ENCODE measurements at places on chromosomes 1 and 21.
A peak's percentile ranks its signal among the peaks of the same experiment; 100 is the strongest.

- DNase-seq = no peak
Measured at GRCh38 chr1:172163498-172164215, 256.8 kb upstream of the C1orf105 start.

DNA sequence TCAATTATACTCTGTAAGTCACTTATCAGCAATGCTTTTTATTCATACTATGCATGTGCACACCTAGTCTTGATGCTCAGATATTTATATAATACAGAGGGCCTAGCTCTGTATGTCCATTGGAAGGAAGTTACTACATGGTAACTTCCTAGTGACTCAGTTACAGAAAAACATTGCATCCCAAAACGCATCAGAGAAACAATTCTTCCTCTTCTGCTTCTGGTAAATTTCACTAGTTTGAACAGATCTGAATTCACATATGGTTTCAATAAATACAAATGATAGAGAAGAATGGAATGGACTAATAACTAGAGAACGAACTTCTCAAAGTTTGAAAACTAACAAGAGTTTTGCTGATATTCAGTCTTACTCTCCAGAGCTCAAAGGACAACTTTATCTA is 811.3 kb upstream of the ADGRL2 start:
- DNase-seq = peak; percentile 42

- no peak for DNase-seq
Measured at GRCh38 chr21:44870748-44871495, 2.6 kb downstream of the PTTG1IP start.

DNA sequence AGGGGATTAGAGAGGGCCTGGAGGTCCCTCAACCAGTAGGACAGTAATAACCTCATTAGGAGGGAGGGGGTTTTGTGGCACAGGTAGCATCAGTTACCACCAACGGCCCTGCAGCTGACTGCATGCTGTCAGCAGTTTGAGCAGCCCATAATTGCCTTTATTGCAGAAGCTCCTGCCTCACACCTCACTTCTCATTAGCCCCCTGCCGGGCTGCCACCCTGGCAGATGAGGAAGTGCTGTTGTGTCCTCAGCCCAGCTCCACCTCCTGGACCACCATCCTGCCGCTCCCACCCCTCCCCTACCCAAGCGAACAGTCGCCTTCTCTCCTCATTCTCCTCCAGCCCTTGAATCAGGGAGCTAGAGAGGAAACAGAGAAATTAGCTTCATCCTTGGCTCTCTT is 237.4 kb downstream of the LMX1A start:
- no peak for DNase-seq

- DNase-seq = no peak
Measured at GRCh38 chr1:16218014-16218673, 5.7 kb upstream of the ARHGEF19 start.

DNA sequence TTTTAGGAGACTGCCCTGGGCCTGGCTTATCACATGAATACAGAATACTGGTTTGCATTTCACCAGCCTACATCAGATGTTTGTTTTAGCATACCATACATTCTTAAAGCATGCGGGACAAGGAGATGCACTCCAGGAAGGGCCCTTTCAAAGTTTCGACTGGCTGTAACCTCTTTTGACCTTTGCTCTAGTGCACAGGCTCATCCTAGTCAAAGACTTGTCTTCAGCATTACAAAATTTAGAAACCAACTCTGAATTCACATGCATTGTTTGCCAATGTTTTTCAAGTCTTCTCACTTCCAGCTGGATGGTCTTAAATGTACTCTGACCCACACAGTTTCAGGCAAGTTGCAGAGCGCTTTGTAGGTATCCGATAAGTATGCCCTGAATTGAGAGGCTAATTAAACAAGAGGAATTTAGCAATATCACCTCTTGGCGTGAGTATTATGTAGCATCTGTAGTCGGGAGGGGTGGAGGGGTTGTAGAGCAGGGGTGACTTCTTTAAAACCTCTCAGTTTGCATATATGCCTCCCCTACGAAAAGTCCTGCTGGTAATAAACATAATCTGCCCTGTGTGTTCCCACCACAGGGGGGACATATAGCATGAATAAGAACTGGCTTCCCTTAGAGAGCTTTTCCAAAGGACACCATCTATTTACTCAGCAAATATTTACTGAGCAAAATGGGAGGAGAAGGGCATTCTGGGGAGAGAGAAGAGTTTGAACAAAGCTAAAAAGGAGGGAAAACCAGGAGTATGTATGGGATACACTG is 24.4 kb upstream of the AHCYL1 start:
- DNase-seq = peak; percentile 67

- peak; percentile 23 for DNase-seq
Measured at GRCh38 chr21:42107881-42108553, 36.9 kb downstream of the UMODL1 start.

GRCh38 chr21:44575307-44576024 is 1.9 kb downstream of the KRTAP10-4 start:
- no peak for DNase-seq

DNA sequence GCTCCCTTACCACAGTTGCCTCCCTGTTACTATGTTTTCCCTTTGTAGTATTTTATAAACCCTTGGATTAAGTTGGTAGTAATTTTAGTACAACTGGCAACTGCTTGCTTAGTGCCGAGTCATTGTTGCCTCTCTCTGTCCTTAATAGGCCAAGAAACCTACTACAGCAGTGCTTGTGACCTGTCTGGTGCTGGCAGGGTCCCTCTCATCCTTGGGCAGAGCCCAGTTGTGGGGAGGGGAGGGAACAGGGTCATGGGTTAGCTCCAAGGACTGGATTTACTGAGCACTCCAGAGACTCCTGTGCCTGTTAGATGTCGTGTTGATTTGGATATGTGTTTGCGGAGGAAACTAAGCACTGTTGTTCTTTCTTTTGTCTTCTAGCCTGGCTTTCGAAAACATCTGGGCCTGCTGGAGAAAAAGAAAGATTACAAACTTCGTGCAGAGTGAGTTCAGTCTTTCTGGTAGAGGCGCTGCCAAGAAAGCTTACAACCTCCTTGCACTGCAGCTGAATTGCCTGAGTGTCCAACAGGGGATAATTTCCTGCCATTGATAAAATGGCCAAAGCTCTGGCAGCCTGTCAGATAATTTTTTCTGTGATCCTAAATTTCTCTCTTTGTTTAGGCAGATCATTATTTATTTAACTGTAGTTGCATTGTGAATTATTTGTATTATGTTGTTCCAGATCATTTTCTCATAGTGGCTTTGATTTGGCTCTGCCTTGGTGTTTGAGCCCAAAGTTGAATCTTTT is 3.6 kb downstream of the UTP11 start:
- no peak for DNase-seq

DNA sequence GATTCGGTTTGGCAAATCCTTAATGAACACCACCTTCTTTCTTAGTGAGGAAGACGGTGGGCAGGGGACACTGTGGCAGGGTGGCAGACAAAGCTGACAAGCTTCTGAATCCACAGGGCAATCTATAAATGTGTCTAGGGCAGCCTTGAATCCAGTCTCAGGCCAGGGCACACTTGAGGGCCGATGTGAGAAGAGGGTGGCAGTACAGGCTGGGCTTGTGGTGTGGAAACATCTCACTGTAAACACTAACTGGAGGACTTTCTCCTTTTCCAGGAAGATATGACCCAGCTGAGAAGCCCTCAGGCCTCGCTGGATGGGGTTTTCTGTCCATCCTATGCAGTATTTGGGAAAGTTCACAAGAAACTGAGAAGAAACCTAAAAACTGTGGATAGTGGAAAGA is 46.5 kb downstream of the PKP1 start:
- no peak for DNase-seq

DNA sequence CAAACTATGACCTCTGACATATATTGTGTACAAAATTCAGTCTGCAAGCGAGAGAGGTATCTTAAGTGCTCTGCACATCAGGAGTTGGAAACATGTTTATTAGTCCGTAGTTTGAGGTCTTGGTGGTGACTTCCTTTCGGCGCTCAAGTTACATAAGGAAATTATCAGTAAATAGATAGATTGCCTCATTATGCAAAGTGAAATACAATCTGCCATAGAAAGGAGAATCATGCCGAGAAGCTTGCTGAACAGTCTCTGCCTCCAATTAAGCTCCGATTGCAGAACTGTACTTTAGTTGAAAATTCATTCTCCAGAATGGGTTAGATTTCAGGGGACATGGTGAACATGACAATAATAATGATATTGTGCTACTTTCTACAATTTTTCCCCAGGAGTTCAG is 271.8 kb downstream of the BRINP2 start:
- DNase-seq = no peak

DNA sequence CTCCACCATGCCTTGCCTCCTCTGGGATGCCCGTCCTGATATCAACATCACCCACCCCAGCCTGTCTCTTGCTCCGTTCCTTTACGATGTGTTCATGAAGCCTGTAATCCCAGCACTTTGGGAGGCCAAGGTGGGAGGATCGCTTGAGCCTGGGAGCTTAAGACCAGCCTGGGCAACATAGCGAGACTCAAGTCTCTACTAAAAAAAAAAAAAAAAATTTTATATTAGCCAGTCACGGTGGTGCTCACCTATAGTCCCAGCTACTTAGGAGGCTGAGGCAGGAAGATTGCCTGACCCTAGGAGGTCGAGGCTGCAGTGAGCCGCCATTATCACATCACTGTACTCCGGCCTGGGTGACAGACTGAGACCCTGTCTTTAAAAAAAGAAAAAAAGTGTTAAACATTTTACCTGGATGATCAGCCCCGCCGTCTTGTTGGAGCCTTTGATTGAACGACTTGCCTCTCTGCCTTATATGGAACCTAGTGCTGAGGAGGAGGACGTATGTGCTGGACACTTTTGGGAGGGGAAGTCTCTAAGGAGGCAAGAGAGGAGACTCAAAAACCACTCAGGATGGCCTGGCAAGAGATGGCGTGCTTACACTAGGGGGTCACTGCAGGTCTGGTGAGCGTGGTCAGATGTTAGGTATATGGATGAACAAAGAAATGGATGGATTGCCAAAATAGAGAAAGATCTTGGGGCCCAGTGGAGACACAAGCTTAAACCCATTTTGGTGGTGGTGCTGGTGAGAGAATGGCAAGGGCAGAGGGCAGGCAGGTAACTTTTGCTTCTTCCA is 80.5 kb upstream of the IFFO2 start:
- DNase-seq = no peak

DNA sequence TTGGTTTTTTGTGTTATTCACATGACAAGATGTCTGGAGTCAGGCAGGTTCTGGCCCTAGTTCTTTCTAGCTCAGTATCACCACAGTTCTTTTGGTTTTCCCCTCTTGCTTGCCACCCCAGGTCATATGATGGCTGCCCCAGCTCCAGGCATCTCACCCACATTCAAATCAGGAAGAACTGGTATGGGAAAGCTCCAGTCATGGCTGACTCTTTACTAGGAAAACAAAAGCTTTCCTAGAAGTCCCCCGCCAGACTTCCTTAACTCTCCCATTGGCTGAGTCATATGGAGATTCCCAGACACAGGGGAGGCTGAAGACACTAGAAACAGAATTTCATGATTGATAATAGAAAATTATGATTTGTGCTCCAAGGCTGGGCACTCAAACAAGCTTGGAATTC is 22.1 kb upstream of the EYA3 start:
- DNase-seq = no peak

DNA sequence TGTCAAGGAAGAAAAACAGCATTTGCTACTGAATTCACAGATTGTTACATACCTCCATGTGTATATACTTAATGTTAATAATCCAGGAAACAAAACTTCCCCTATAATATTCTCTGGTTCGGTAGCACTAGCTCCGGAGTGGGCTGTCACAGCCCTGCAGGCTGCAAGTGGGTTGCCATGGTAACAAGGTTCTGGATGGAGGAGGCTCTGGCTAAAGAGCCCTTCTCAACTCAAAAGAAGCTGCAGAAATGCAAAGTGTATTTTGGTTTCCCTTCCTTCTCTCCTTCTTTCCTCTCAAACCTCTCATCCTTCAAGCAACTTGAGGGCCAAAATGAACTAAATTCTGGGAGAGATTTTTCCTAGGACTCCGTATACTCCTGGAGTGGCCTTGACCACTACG is 45.2 kb downstream of the ASTN1 start:
- no peak for DNase-seq

DNA sequence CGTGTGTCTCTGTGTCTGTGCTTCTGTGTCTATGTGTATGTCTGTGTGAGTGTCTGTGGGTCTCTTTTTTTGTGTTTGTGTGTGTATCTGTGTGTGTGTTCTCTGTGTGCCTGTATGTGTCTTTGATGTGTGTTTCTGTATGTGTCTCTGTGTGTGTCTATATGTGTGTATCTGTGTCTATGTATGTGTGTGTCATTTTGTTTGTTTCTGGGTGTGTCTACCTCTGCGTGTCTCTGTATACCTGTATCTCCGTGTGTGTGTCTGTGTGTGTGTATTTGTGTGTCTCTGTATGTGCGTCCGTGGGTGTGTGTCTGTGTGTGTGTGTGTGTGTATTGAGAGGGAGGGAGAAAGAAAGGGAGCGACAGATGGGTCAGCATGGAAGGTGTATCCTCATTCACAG is 106.3 kb upstream of the TRABD2B start:
- no peak for DNase-seq

GRCh38 chr1:156847591-156848460 is 11.1 kb downstream of the INSRR start:
- no peak for DNase-seq

GRCh38 chr1:112711041-112711440 is 4.1 kb downstream of the PPM1J start:
- DNase-seq = no peak

DNA sequence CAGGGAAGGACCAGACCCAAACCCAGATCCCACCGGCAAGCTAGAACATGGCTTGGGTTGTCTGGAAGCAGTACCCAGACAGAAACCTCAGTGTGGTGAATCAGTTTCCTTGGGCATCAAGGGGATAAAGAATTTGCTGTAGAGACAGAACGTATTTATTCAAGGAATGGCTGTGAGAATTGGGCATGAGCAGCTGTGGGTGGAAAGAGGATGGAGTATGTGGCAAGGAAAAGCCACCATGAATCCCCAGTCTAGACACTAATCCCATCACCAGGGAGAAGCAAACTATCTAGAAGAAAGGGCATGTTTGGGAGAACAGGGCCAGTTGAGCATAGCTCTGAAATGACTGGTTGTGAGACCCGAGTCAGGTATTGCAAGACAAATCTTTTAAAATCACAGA is 109.2 kb downstream of the TOMM20 start:
- DNase-seq = no peak

DNA sequence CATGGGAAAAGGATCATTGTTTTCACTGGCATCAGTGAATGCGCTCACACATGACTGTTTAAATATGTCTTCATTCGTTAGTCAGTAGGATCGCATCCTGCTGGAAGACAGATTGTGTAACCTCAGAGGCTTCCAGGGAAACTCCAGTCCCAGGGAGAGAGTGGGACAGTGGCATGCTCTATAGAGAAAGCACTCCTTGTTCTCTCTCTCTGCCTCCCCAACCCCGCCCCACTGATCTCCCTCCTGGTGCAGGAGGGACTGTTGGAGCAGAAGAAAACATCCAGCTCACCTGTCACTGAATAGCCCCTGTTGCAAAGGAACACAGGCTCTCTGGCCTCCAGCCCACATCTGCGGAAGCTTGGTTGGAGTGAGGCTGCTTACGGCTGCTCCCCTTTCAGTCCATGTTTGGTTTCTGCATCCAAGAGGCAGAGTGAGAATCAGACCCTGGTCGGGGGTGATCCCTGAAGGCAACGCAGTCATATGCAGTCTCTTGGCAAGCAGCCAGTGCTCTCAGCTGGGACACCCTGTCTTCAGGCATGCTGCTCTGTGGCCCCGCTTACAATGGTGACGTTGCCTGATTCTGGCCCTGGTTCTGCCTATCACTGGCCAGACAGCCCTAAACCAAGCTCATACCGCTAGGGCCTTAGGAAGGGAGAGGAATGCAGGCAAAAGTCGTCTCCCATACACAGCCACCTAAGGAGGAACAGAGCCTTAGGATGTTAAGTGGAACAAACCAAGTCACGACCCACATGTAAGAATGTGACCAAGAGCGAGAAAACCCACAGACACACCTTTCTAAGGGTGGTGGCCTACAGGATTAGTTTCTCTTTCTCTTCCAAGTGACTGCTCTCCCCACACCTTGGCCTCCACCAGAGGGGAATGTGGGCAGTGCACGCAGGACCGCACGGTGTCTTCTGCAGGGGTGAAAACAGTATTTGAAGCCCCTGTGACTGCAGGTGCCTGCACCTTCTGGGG is 39.7 kb downstream of the BACE2 start:
- DNase-seq = peak; percentile 30

All from fibroblast of skin of left quadriceps (primary cell).